ENCODE measurements at places on chromosomes 6 and 20.

- no peaks in the 10 kb centered on the region for H3K36me3 ChIP-seq
- no peak overlapping the region for H3K27ac ChIP-seq
- H3K4me1 ChIP-seq: no peaks in the 10 kb centered on the region
- DNase-seq: no peak
- 0 out of 2 replicates have a peak, but pooled peaks cover 2% of the 10 kb centered on the region for H3K27me3 ChIP-seq
- no peak overlapping the region for H3K4me3 ChIP-seq
These were observed 39.7 kb downstream of the ISM1 start for GRCh38 chr20:13260650-13261279.

DNA sequence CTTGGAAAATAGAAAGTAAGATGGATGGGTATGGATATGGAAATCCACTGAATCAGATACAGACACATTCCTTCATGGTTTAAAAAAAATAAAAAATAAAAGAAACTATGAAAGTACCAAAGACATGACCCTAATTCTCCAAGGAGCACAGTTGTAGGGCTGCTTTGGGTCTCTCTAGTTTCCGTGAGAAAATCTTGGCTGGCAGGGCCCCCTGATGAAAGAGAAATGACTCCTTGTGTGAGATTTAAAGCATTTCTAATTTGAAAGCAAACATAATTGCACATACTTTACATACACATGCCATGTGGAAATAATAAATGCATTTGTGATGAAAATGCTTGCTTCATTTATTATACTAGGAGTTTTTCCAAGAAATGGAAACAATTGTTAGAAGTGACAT, 593.9 kb upstream of the BTBD3 start:
- H3K27ac ChIP-seq: no peak overlapping the region
- H3K36me3 ChIP-seq: no peaks in the 10 kb centered on the region
- no peaks in the 10 kb centered on the region for H3K27me3 ChIP-seq

DNA sequence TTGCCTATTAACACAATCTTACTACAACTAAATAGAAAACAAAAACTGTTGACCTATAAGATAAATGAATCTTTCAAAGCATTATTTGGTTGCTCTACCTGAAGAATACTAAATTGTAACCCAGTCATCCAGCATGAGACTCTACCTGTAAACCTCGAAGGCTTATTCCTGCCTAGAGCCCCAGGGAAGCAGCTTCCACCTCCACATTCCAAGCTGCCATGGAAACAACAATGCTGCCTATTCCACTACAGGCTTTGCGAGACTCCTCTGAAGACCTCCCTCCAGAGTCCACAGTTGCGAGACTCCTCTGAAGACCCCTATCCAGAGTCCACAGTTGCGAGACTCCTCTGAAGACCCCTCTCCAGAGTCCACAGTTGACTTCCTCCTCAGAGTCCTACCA, 15.7 kb downstream of the GMDS start:
- no peak for DNase-seq
- no peak overlapping the region for H3K27ac ChIP-seq
- H3K4me3 ChIP-seq: no peak overlapping the region
- no peaks in the 10 kb centered on the region for H3K36me3 ChIP-seq
- H3K27me3 ChIP-seq: no peaks in the 10 kb centered on the region
- no peaks in the 10 kb centered on the region for H3K4me1 ChIP-seq

DNA sequence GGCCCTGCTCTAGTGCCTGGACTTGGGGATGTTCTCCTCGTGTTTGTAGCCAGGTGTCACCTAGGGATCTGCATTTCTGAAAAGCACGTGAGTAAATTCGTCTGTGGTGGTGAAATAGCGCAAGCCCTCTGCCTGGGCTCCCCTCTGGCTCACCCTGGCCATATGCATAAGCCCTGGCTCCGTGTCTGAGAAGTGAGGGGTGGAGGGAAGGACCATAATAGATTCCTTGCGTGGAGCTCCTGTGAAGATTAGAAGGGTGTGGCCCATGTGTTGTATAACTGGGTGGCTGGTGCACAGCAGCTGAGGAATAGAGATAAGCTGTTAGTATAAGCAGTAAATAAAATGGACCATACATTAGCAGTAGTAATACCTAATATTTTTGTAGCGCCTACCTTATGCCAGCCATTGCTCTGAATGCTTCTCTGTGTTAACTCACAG, 4.8 kb downstream of the BCAS1 start:
- DNase-seq: no peak
- H3K27ac ChIP-seq: peak overlapping the region; percentile 97
- no peak overlapping the region for H3K4me3 ChIP-seq
- H3K36me3 ChIP-seq: no peaks in the 10 kb centered on the region
- no peaks in the 10 kb centered on the region for H3K27me3 ChIP-seq
- peaks cover 94% of the 10 kb centered on the region for H3K4me1 ChIP-seq

- no peaks in the 10 kb centered on the region for H3K27me3 ChIP-seq
- H3K27ac ChIP-seq: no peak overlapping the region
- H3K36me3 ChIP-seq: peaks cover under 1% of the 10 kb centered on the region
- no peak for DNase-seq
These were observed 5.8 kb downstream of the TBPL1 start for GRCh38 chr6:133958791-133959190.

DNA sequence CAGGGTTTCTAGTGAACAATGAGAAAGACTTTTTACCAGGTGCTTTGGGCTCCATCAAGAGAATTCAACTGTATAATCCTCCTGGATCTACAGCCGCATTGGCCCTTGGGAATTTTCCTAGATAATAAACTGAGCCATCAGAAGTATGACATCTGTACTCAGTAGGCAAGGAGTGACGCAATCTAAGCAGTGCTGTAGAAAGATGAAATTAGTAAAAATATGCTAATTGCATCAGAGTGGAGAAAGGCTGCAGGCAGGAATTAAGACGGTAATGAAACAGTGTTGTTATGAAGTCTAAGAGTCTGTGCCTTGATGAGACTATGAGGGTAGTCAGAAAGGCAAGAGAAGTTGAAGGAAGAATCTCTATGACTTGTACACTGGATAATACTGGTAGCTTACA, 507.9 kb upstream of the SOX4 start:
- H3K4me1 ChIP-seq: no peaks in the 10 kb centered on the region
- H3K27me3 ChIP-seq: no peaks in the 10 kb centered on the region
- H3K27ac ChIP-seq: no peak overlapping the region
- no peak overlapping the region for H3K4me3 ChIP-seq

GRCh38 chr6:84581494-84582259, 182.7 kb downstream of the TBX18 start:
- DNase-seq: no peak
- no peaks in the 10 kb centered on the region for H3K4me1 ChIP-seq
- H3K4me3 ChIP-seq: no peak overlapping the region
- no peak overlapping the region for H3K27ac ChIP-seq

GRCh38 chr6:89596484-89596883, 42.1 kb downstream of the LYRM2 start:
- H3K27ac ChIP-seq: no peak overlapping the region
- no peaks in the 10 kb centered on the region for H3K4me1 ChIP-seq
- no peak overlapping the region for H3K4me3 ChIP-seq

- H3K27me3 ChIP-seq: peaks cover 22% of the 10 kb centered on the region
- H3K36me3 ChIP-seq: no peaks in the 10 kb centered on the region
- peak overlapping the region; percentile 68 for H3K4me3 ChIP-seq
- no peak for DNase-seq
- no peaks in the 10 kb centered on the region for H3K4me1 ChIP-seq
- no peak overlapping the region for H3K27ac ChIP-seq
These were observed 1.4 kb downstream of the GFOD1 start for GRCh38 chr6:13485923-13486562.

DNA sequence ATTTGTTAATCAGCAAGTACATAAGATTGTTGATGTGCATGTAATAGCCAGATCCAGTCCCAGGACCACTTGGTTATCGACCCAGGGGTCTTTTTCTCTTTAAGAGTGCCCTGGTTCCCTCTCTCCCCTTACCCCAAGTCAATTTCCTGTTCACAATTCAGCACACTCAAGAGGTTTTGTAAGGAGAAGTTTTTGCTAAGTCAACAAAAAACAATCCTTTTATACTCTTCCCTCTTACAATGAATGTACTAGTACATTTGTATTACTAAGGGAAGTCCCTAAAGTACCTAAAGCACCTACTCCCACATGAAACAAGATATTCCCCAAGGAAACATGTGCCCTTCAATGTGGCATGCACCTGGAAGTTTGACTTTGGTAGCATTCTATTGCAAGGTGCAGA, 1.6 kb upstream of the NT5DC1 start:
- no peak overlapping the region for H3K4me3 ChIP-seq
- H3K27ac ChIP-seq: no peak overlapping the region
- no peak for DNase-seq
- peaks cover 18% of the 10 kb centered on the region for H3K4me1 ChIP-seq

DNA sequence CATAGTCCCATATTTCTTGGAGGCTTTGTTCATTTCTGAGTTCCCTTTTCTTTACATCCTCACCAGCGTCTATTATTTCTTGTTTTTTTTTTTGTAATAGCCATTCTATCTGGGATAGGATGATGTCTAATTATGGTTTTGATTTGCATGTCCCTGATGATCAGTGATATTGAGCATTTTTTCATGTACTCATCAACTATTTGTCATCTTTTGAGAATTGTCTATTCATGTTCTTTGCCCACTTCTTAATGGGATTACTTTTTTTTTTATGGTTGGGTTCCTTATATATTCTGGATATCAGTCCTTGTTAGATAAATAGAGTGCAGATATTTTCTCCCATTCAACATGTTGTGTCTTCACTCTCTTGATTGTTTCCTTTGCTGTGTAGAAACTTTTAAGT, 42.1 kb downstream of the CYB5R4 start:
- no peaks in the 10 kb centered on the region for H3K27me3 ChIP-seq
- H3K36me3 ChIP-seq: no peaks in the 10 kb centered on the region
- no peak overlapping the region for H3K4me3 ChIP-seq
- no peak overlapping the region for H3K27ac ChIP-seq
- H3K4me1 ChIP-seq: no peaks in the 10 kb centered on the region

DNA sequence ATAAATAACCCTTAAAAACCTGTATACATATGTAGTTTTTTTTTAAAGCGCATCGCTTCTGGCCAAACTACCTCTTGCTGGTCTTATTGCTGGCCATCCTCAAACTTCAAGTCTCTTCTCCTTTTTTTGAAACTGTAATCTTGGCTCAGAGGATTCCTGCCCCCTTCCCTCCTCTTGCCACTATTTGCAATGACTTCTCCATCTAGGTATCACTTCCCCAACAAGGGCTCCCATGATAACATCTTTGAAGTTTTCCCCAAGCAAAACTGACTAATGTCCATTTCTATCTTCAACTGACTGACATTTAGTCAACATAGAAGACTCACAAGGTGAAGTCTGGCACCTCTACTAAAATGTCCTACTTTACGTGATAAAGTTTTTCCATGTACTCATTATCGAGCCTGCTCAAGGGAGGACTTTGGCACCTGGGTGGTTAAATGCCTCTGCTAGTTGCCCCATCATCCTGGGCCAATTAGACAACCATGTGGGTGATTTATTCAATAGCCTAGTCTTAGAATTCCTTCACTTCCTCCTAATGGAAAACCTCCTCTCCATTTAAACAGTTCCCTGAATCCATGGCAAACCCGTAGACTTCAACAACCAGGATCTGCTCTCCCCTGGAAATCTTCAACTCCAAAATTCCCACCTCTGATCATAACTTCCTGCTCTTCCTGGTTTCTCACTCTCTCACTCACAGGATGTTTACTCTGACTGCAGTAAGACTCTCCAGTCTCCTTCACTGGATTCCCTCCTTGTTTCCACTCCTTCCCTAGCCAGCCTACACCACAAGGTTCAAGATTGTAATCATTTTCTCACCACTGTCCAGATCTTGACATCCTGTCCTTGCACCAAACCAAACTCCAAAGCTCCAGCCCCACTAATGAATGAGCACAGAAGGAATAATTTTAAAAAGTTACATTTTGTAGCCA, 9.4 kb upstream of the PLAGL1 start:
- H3K27me3 ChIP-seq: peaks cover 7% of the 10 kb centered on the region
- no peak overlapping the region for H3K27ac ChIP-seq
- no peaks in the 10 kb centered on the region for H3K36me3 ChIP-seq
- H3K4me3 ChIP-seq: no peak overlapping the region
- no peak for DNase-seq
- no peaks in the 10 kb centered on the region for H3K4me1 ChIP-seq

- no peak overlapping the region for H3K27ac ChIP-seq
- H3K36me3 ChIP-seq: no peaks in the 10 kb centered on the region
- H3K27me3 ChIP-seq: no peaks in the 10 kb centered on the region
These were observed 50.5 kb upstream of the LRRC1 start for GRCh38 chr6:53744321-53744720.

DNA sequence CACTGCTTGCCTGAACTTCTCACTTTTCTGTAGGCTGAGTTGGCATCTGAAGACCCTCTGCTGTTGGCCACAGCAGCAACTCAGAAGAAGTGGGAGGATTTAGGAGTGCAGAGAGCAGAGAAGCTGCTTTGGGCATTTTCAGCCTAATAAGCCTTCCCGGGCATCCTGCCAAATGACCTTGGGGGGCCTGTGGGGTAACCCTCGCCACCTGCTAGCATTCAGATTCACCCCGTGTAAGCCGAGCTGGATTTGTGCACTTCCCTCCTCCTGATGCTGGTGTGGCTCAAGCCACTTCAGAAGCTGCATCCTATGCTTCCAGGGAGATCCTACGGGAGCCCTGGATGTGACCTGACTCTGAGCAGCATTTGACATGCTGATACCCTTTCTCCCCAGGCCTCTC, 114.8 kb downstream of the LRFN2 start:
- no peaks in the 10 kb centered on the region for H3K4me1 ChIP-seq
- H3K27me3 ChIP-seq: peaks cover 2% of the 10 kb centered on the region
- H3K27ac ChIP-seq: no peak overlapping the region
- H3K4me3 ChIP-seq: no peak overlapping the region
- DNase-seq: no peak

- no peaks in the 10 kb centered on the region for H3K36me3 ChIP-seq
- H3K27me3 ChIP-seq: peaks cover 82% of the 10 kb centered on the region
- DNase-seq: no peak
- H3K27ac ChIP-seq: no peak overlapping the region
These were observed 1.6 kb upstream of the HEY2 start for GRCh38 chr6:125747589-125748405.

DNA sequence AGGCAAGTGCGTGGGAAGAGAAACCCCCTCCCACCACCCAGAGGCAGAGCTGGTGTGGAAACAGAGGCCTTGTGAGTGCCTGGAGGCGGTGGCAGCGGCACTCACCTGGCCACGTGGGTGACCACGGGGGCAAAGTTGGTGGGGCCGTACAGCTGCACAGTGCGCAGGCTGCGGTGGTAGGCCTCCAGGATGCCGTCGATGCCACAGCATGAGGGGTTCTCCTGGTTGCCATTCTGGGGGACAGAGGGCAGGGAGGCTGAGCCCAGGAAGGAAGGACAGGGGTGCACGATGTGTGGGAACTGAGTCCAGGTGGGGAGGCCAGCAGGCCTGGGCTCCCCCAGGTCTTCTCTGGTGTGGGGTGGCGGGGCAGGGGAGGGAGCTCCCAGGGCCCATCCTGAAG, 47.7 kb downstream of the RAB44 start:
- no peaks in the 10 kb centered on the region for H3K36me3 ChIP-seq
- no peaks in the 10 kb centered on the region for H3K4me1 ChIP-seq
- H3K27me3 ChIP-seq: no peaks in the 10 kb centered on the region
- no peak overlapping the region for H3K27ac ChIP-seq

Data from Panc1 (cell line).